ENCODE measurements at places on chromosomes 13 and 19. TPM values are rescaled to one million over a fixed set of nuclear protein-coding genes. Genes with fewer than 3 reads are reported as not detected.

DNA sequence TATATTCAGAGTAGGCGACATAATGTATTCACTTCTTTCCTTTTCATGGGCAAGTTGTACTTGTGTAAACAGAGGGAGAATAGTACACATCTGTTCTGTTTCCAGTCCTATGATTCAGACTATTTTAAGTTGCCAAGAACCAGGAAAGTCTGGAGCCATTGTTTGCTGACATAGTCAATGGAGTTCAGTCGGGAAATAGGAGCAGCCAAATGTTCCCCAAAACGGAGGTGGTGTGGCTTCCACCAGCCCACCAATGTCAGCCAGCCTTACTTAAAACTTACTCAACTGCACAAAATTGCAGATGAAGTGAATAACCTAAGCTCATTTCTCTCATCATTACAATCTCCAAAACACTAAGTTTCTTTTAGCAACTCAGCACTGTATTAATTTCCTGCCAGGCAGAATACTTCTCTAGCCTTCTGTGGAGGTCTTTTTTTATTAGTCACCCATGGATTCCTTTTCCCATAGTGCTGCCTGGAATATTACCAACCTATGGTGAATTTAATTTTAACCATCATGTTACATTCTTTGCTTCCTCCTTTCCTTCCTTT, 22.3 kb upstream of the CSNK1A1L start:
- no peak overlapping the region for H3K4me3 ChIP-seq
- no peaks in the 10 kb centered on the region for H3K36me3 ChIP-seq

DNA sequence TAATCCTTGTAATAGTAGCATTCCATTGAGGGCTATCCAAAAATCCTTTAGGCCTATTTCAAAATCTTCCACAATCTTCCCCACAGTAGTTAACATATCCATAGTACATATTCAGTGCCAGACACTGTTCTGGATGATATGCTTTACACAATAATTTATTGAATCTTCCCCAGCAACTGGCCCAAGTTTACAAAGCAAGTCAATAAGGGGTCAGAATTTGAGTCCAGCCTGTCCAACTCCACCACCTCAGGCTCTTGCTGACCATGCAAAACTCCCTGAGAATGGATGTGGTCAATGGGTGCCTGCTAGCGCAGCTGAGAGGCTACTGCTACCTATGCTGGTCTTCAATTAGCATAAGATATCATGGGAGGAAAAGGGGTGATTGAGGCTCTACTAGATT, 529.6 kb downstream of the FGF9 start:
- H3K27me3 ChIP-seq, result no peaks in the 10 kb centered on the region
- H3K4me3 ChIP-seq, result no peak overlapping the region
- no peaks in the 10 kb centered on the region for H3K36me3 ChIP-seq
- no peak overlapping the region for H3K27ac ChIP-seq
- H3K4me1 ChIP-seq, result peaks cover 33% of the 10 kb centered on the region
- DNase-seq, result no peak

- H3K27ac ChIP-seq, result no peak overlapping the region
- no peak overlapping the region for H3K4me3 ChIP-seq
- H3K27me3 ChIP-seq, result no peaks in the 10 kb centered on the region
- H3K4me1 ChIP-seq, result no peaks in the 10 kb centered on the region
- H3K36me3 ChIP-seq, result no peaks in the 10 kb centered on the region
Observed at GRCh38 chr13:68056816-68057710, 826.9 kb upstream of the PCDH9 start.

GRCh38 chr13:46686171-46686570, 110.8 kb downstream of the ESD start:
- no peak for DNase-seq
- H3K27me3 ChIP-seq, result no peaks in the 10 kb centered on the region
- H3K36me3 ChIP-seq, result no peaks in the 10 kb centered on the region
- H3K27ac ChIP-seq, result no peak overlapping the region
- no peak overlapping the region for H3K4me3 ChIP-seq

DNA sequence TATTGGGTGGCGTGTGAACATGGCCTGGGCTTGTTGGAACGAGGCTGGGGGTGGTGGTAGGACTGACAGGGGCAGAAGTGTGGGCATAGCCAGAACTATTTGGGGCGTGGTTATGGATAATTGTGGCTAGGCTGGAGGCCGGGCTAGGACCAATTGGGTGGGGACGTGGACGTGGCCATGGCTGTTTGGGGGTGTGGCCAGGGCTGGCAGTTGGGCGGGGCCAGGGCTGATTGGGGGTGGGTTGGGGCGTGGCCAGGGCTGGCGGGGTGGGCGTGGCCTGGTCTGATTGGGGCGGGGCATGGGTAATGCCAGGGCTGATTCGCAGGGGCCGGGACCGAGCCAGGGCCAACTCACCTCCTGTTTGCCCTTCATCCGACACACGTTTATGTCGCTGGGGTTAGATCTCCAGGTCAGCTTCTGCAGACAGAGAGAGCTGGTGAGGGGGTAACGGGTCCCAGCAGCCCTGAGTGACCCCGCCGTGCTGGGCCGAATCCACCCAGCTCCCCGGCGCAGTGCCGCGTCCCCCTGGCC, 2.8 kb downstream of the SEMA6B start:
- no peak for DNase-seq
- H3K4me3 ChIP-seq, result no peak overlapping the region
- H3K36me3 ChIP-seq, result no peaks in the 10 kb centered on the region
- H3K27ac ChIP-seq, result no peak overlapping the region

DNA sequence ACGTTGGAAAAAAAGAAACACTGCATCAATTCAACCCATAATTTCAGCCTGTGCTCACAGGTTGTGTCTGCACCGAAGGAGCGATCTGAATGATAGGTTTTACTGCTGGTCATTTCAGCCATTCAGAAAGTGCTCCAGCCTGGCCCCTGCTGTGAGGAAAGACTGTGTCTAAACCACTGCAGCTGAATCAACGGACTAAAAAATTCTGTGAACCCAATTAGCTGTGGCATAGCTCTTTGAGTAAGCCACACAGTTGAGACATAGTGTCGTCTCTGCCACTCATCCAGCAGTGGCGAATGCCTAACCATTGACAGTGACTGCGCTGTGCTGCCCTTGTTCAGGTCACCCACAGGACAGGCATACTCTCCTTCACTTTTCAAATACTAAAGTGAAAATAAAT, 179.8 kb downstream of the COG6 start:
- no peak overlapping the region for H3K27ac ChIP-seq
- no peaks in the 10 kb centered on the region for H3K4me1 ChIP-seq
- DNase-seq, result no peak
- H3K4me3 ChIP-seq, result no peak overlapping the region
- H3K36me3 ChIP-seq, result no peaks in the 10 kb centered on the region

Gene ZNF667
- total RNA-seq, result 6.7 TPM

Gene SIX5
- 19.9 TPM for total RNA-seq

Gene LRRC8E
- not detected for total RNA-seq

Gene MYO9B
- total RNA-seq, result 95.0 TPM

Gene PINLYP
- total RNA-seq, result 21.0 TPM
